Omental fat pad (tissue), 4 donors: ENCODE measurements at places on chromosomes 11 and 22.

DNA sequence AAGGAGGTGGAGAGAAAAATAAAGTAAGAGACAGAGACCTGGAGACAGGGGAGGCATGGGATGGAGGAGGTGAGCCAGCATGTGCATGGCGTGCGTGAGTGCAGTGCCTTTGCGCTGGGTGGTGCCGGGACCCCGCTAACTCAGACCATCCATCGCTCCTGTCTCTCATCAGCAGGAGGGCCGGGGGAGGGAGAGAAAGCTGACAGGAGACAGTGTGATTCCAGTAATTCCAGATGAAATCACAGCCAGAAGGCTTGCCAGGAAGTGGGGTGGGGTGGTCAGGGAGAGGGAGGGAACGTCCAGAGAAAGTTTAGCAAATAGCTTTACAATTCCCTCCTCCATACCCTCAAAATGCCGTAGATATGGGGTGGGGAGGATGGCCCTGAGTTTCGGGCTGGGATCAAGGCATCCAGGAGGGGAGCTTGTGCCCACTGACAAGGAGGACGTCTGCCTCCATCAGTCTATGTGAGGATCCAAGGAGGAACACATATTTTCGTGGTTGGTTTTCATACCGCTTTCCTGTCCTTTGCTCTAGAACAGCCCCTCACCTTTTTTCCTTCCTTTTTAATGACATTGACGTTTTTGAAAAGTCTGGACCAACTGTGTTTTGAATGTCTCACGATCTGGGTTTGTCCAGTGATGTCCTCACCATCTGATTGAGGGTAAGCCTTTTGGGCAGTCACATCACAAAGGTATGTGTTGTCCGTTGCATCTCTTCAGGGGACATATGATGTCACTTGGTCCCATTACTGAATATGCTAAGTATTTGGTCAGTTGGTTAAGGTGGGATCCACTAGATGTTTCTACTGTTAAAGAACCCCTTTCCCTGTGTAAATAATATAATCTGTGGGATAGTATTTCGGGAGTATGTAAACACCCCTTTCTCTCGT lies 567.3 kb downstream of the MIAT start:
- DNase-seq = no peak

DNA sequence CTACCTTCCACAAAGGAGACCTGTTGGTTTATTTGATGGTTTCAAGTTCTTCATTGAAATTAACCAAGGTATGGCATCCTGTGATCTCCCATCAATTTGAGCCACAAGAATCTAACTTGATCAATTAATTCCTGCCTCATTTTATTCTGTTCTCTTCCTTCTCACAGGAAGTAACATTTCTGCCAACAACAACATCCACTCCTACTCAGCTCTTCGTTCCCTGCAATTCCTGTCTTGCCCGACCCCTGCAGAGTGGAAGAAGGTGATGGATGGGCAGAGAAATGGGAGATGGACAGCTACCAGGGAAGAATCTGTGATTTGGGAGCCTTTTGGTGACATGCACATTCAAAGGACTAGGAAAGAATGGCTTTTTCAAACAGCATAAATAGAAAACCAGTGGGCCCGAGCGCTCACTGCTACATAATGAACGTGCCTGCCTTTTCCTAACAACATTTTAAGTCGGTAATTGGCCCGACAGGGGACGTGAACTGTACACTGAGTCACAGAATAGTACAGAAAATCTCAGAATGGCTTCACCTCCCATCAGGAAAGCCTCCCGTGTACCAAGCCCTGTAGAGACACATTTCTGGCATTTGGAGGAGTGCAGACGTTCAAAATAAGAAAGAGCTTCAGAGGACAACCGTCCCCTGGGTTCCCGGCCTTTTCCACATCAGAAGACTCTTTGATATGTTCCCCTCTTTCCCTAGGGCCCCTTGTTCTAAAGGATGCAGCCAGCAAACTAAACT lies 112.6 kb upstream of the SEZ6L start:
- DNase-seq = no peak

DNA sequence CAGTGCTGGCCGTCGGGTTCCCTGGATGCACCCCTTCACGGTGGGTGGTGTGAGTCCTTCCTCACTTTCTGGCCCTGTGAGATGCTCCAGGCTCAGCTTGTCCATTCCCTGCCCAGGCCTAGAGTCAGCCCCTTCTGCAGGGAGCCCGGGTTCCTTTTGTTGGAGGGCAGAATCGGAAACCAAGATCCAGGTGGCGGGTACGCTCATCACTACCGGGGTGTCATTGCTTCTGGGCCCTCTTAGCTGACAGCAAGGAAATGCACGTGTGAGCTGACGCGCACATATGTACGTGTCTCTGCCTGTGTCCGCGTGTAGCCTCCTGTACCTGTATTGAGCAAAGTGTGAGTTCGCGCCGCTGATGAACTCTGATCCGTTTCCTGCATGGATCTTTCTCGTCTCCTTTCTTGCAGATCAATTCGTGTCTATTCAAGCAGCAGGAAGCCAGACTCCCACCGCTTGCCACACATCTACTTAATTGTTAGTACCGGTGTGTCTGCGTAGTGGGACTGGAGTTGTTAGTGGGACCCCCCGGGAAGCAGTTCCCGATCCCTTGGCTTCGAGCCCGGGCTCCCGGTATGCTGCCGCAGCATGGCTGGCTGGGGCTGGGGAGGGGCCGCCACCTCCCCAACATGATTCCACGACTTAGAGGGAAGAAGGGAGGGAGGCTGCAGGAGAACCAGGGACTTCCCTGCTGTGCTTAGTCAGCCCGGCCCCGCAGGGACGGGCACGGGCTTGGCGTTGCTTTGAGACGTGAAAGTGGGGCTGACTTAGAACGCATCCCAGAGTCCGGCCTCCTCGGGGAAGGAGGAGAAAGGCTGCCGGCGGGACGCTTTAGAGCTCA lies 35.9 kb upstream of the GRAMD4 start:
- no peak for DNase-seq

GRCh38 chr11:64764040-64764611 lies 4.4 kb upstream of the PYGM start:
- DNase-seq = no peak

- no peak for DNase-seq
Measured at GRCh38 chr22:37661160-37661924, 2.8 kb downstream of the PDXP start.
